GM12892 (cell line): ENCODE measurements at places on chromosomes 13 and 19.
A peak's percentile ranks its signal among the peaks of the same experiment; 100 is the strongest.

- no peak for DNase-seq
These were observed 62.0 kb upstream of the PDCD5 start for GRCh38 chr19:32519023-32519422.

DNA sequence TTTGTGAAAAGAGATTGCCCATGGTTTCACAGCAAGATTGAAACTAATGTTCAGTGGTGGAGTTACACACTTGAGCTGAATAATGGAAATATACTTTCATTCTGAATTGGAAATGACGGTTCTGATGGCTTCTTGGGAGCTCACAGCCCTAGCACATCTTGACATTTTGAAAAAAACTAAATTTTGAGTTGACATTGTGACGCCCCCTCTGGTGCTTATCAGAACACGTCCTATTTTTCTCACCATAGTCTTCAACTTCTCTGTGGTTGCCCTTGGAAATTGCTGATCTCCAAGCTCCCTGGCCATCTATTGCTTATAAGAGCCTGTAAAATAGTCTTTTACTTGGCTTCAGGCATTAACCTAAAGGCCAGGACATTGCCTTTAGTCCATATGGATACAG, 202.1 kb downstream of the OXGR1 start:
- DNase-seq, result no peak

GRCh38 chr13:106178816-106179215, 356.6 kb downstream of the EFNB2 start:
- DNase-seq, result no peak

DNA sequence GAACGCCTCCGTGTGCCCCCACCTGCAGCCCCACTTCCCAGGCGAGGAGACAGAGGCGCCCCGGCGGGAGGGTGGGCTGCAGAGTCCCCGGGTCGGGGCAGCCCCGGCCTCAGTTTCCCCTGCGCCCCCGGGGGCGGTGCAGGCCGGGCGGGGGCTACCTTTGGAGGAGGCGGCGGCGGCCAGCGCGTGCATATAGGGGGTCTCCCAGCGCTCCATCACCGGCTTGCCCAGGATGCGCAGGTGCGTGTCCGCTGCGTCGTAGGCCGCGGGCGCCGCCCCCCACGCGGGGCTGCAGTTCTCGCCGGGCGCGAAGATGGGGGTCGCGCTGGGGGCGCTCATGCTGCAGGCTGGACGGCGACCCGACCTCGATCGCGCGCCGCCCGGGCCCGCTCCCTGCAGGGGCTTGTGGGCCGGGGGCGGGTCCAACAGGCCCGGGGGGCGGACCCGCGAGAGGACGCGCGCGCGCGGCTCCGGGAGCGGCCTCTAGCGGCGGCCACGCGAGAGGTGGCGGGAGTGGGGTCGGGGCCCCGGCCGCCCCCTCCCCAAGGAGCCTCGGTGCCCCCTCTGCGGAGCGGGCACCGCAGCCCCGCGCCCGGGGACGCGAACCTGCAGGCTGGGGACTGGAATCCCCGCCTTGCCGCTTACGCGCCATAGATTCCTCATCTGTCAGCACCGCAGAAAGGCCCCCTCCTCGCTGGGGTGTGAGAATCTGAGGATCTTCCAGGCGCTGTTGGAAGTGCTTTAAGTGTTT, at the start of gene GAMT:
TSS of gene GAMT (minus strand) at position 405 of the 751 bp plus-strand sequence. CDS start at position 339, 66 bp downstream.
- peak; percentile 79 for DNase-seq

DNA sequence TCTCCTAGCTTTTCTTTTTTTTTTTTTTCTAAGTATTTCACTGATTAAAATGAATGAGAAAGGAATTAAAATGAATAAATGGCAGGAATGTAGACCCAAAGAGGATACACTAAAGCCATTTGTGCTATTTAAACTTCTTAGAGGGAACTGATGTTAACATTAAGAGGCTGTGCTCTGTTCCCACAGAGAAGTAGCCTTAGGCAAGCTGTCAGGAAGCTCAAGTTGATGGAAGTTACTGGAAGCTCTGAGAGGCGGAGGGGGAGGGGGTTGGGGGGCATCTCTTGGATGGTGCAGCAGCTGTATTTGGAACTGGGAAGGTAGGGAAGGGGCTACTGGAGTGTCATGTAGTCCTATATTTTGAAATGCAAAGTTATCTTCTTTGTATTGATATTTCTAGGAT, 168.2 kb downstream of the DNAJC15 start:
- DNase-seq, result no peak

DNA sequence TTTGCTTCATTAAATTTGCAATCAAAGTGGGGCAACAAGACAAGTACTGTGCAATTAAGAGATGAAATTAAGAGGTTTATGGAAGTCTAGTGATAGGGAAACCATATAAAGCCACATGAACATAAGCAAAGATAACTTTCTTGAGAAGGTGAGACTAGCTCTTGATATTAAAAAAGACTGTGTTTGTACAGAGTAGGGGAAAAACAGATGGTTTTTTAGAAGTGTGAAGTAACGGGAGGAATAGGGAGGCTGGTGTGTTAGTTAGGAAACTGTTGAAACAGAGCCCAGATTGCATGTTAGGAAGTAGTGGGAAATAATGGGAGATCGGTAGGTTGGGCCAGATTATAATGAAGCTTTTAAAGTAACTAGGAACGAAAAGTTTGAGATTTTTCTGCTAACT, 149.8 kb upstream of the FREM2 start:
- DNase-seq, result no peak

- DNase-seq, result no peak
These were observed 7.6 kb upstream of the PEG3 start for GRCh38 chr19:56848166-56848565.

GRCh38 chr13:25946321-25946720, 105.5 kb downstream of the SHISA2 start:
- no peak for DNase-seq
